ENCODE measurements at places on chromosomes 4 and X.

- DNase-seq, result no peak
These were observed 79.7 kb upstream of the GNPDA2 start for GRCh38 chr4:44806071-44806470.

GRCh38 chr4:160276785-160277325 lies 1174.0 kb downstream of the RAPGEF2 start:
- no peak for DNase-seq

DNA sequence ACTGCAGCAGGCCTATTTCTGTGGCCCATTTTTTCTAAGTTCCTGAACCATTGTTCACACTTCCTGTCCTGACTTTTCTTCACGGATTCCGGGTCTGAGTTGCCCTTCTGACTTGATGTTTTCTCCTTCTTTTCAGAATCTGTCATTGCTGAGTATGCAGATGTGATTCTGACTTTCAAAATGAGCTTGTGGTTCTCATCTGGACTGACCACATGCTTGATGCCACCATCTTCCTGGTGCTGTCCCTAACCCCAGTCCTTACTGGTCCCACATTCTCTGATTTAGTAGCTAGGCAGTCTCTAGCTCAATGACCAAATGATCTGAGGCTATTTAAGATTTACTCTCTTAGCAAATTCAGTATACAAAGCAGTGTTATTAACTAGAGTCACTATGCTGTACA lies 822.3 kb upstream of the TENM3 start:
- no peak for DNase-seq

DNA sequence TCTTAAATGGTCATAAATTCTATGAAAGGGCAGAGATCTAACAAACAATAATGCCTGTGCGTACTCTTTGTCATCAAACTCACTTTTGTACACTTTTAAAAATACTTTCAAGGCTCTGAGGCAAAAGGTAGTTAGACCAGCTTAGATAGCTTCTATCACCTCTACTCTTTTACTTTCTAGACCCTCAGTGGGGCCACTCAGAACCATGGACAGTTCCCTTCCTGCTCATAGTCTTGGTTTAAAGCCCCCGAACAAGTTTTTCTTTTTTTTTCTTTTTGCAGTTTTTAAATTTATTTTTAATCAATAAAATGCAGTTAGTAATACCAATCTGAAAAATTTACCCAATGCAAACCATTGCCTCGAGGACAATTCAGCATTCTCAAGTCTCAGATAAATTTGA lies 460.5 kb upstream of the CNKSR2 start:
- no peak for DNase-seq

DNA sequence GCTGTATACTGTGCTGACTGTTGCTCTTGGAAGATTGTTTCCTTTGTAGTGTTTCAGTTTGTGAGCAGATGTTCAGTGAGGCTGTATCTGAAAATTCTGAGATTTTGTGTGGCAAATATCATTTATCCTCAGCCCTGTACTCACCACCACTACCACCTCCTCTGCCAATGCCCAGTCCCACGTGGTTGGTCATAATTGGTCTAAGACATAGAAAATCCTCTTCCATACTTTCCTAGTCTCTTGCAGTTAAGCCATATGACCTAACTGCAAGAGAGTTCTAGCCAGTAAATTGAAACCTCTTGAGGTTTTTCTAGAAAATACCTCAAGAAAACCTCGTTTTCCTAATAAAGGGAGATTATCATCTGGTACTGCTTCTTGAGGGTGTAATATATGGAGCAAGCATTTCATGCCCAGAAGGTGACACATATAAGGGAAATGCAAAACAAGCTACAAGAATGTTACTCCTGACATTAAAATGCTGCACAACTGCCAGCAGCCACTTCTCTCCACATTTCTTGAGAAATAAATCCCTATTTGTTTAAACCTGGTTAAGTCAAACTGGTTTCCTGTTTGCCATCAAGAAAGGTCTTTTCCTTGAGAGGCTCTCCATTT lies 32.8 kb downstream of the ABCE1 start:
- no peak for DNase-seq

DNA sequence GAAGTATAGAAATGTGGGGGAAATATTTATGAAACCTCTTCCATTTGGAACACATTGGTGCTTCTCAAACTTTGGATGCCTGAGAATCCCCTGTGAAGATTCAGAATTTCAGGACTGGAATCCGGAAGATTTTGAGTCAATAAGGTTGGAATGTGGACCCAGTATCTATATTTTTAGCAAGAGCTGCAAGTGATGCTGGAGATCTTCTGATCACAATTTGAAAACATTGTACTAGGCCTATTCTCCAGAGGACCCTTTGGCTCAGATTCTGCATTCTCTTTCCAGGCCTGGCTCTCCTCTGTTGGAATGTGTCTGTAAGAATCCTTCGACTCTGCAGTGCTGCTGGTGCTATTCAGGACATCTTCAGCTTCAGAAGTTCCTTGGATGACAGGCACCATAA lies 2.4 kb upstream of the PKD2 start:
- DNase-seq, result no peak

DNA sequence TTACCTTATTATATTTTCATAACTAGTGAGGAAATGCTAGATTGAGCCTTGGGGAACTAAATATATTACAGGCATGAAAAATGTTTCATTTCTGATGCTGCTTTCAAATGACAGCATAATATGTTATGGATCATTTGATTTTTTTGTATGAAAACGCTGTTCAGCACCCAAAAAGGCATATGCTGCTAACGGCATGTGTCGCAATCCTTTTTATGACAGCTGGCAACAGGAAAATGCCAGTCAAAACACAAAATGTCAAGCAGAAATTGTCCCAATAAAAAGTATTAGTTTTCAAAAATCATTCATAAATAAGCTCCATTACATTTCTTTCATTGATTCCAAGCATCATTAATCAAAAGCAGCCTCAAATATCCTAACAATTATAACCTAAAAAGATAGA lies 1244.5 kb downstream of the PCDH7 start:
- no peak for DNase-seq

DNA sequence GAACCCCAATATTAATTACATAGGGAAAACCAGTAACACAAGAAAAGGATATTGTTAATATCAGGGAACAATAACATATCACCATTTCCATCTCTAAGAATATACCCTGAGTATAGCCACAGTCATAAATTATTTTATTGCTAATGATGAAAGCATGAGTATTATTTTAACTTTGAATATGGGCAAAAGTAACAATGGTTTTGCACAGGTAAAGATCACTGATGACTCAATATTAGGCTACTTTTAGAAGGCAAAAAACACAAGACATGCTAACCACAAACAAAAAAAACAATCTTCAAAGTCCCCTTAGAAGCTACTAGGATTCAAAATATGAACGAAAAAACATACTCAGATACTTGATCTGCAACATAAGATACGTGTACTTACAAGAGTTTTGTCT lies 36.5 kb downstream of the THOC2 start:
- no peak for DNase-seq
